ENCODE measurements at places on chromosomes 11 and 22.

DNA sequence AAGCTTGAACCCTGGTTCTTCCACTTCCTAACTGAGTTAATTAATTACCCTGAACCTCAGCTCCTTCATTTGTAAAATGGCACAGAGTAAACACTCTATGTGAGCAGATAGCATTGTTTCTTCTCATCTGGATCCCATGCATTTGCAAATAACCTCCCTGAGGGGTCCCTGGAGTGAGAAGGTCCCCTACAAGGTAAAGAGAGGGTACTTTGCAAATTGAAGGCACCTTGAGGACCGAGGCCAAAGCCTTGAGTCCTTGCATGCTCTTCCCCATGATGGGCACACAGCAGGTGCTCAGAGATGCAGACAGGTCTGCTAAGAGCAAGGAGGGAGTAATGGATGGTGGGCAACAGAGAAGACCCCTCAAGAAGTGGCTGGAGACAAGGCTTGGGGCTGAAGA lies 33.2 kb downstream of the OTOG start:
- H3K27me3 ChIP-seq = peaks cover 12% of the 10 kb centered on the region
- no peak for ATAC-seq
- no peaks in the 10 kb centered on the region for H3K36me3 ChIP-seq
- H3K4me1 ChIP-seq = no peaks in the 10 kb centered on the region
- H3K27ac ChIP-seq = no peak overlapping the region

DNA sequence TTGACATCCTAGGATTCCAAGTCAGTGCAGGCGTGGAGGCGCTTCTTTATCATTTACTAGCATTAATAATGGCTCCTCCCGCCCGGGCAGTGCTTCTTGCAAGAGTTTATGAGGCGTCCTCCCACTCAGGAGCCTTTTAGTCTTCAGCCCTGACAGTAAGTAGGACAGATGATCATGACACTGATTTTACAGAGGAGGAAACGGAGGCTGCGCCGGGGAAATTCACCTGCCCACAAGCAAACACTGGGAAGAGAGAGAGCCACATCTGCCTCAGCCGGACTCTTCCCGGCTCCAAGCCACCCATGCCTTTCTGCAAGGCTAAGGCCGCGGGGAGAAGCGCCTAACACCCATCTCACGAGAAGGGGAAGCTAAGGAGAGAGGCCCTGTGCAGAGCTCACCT lies 35.9 kb downstream of the KIAA0930 start:
- H3K36me3 ChIP-seq = peaks cover 48% of the 10 kb centered on the region
- no peak overlapping the region for H3K4me3 ChIP-seq
- H3K27ac ChIP-seq = no peak overlapping the region
- H3K27me3 ChIP-seq = no peaks in the 10 kb centered on the region
- peaks cover 7% of the 10 kb centered on the region for H3K4me1 ChIP-seq

DNA sequence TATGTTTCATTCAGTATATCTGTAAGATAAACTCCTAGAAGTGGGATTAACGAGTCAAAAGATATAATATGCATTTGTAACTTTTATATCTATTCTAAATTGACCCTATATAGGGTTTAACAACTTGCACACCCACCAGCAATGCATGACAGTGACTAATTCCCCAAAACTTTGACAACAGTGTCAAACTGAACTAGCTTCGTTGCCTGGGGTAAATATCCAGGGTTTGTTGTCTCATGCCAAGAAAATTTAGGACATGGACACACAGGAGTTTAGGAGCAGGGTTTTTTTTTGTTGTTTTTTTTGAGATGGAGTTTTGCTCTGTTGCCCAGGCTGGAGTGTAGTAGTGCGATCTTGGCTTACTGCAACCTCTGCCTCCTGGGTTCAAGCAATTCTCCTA lies 5.1 kb downstream of the SNU13 start:
- H3K4me3 ChIP-seq = no peak overlapping the region
- peaks cover 42% of the 10 kb centered on the region for H3K4me1 ChIP-seq

- no peaks in the 10 kb centered on the region for H3K36me3 ChIP-seq
- H3K4me1 ChIP-seq = peaks cover 22% of the 10 kb centered on the region
- peak overlapping the region; percentile 86 for H3K27ac ChIP-seq
- no peaks in the 10 kb centered on the region for H3K27me3 ChIP-seq
Measured at GRCh38 chr11:107928767-107929507, 689 bp downstream of the RAB39A start.

DNA sequence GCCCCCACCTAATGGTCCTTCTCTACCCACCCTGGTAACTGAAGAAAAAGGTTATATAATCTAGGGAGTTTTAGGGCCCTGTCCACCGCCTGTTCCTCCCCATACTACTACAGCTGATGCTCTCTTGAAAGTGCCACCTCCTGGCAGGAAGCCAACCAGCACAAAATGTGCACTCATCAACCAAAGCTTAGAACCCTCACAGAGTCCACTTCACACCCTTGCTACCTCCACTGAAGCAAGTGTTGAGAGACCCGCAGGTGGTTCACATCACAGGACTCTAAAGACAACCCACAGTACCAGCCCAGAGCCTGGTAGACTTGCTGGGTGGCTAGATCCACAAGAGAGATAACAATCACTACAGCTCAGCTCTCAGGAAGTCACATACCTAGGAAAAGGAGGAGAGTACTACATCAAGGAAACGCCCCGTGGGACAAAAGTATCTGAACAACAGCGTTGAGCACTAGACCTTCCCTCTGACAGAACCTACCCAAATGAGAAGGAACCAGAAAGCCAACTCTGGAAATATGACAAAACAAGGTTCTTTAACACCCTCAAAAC lies 17.5 kb upstream of the OR10W1 start:
- H3K4me3 ChIP-seq = no peak overlapping the region
- H3K36me3 ChIP-seq = no peaks in the 10 kb centered on the region
- H3K27ac ChIP-seq = no peak overlapping the region
- no peak for ATAC-seq

- H3K27me3 ChIP-seq = no peaks in the 10 kb centered on the region
- H3K36me3 ChIP-seq = no peaks in the 10 kb centered on the region
- ATAC-seq = no peak
- H3K27ac ChIP-seq = no peak overlapping the region
- H3K4me3 ChIP-seq = no peak overlapping the region
Measured at GRCh38 chr11:25730230-25730629, 601.7 kb upstream of the ANO3 start.

- no peak for ATAC-seq
- H3K36me3 ChIP-seq = no peaks in the 10 kb centered on the region
- peaks cover 16% of the 10 kb centered on the region for H3K4me1 ChIP-seq
Measured at GRCh38 chr22:45600790-45601730, 70.6 kb upstream of the ATXN10 start.

DNA sequence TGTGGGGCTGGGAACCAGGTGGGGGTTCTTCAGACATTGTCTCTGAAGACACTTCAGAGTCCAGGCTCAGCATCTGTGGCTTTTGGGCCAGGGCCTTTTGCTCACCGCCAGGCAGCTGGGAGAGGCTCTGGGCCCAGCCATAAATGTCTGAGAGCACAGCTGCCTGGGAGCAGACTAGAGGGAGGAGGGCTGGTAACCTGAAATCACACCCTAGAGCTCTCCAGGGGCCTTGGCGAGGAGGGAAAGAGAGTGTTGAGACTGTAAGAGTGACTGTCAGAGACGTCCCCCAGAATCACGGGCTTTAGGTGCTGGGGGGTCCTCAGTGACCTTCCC lies 4.1 kb downstream of the TRABD start:
- peak overlapping the region; percentile 97 for H3K27ac ChIP-seq
- H3K36me3 ChIP-seq = peaks cover 11% of the 10 kb centered on the region
- peaks cover 2% of the 10 kb centered on the region for H3K27me3 ChIP-seq
- H3K4me3 ChIP-seq = peak overlapping the region; percentile 87
- no peak for ATAC-seq

GRCh38 chr11:115778928-115779650 lies 274.9 kb upstream of the CADM1 start:
- no peak overlapping the region for H3K27ac ChIP-seq
- no peak overlapping the region for H3K4me3 ChIP-seq
- no peaks in the 10 kb centered on the region for H3K27me3 ChIP-seq
- no peaks in the 10 kb centered on the region for H3K36me3 ChIP-seq
- no peak for ATAC-seq

GRCh38 chr22:42475122-42475521 lies 42.9 kb upstream of the NFAM1 start:
- H3K36me3 ChIP-seq = no peaks in the 10 kb centered on the region
- no peak for ATAC-seq
- no peak overlapping the region for H3K27ac ChIP-seq
- H3K4me3 ChIP-seq = no peak overlapping the region
- H3K4me1 ChIP-seq = peaks cover 16% of the 10 kb centered on the region

GRCh38 chr22:50219800-50220602 lies 19.2 kb downstream of the SELENOO start:
- H3K4me1 ChIP-seq = peaks cover 3% of the 10 kb centered on the region
- H3K27ac ChIP-seq = no peak overlapping the region
- peaks cover 70% of the 10 kb centered on the region for H3K36me3 ChIP-seq
- H3K4me3 ChIP-seq = no peak overlapping the region

DNA sequence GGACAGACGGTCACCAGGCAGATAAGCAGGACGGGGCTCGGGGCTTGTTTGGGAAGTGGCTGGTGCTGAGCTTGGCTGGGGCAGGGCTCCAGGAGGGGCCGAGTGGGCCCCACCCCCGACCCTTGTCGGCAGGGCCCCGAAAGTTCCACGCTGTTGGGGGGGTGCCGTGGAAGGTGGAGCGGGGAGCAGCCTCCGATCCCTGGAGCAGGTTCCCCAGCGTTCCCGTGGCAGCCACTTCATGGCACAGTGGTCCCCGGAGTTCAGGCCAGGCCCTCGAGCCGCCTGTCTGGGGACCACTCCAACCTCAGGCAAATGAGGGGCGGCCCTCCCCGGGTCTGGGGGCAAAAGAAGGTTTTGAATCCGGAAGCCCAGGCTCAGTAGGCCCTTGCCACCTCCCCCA lies 46.7 kb upstream of the PPARA start:
- H3K4me3 ChIP-seq = no peak overlapping the region
- ATAC-seq = no peak
- H3K27ac ChIP-seq = no peak overlapping the region
- no peaks in the 10 kb centered on the region for H3K4me1 ChIP-seq

GRCh38 chr22:39148727-39149535 lies 3.5 kb downstream of the CBX7 start:
- H3K4me3 ChIP-seq = peak overlapping the region; percentile 39
- ATAC-seq = peak; percentile 24
- peaks cover 9% of the 10 kb centered on the region for H3K27me3 ChIP-seq
- H3K4me1 ChIP-seq = peaks cover 76% of the 10 kb centered on the region

DNA sequence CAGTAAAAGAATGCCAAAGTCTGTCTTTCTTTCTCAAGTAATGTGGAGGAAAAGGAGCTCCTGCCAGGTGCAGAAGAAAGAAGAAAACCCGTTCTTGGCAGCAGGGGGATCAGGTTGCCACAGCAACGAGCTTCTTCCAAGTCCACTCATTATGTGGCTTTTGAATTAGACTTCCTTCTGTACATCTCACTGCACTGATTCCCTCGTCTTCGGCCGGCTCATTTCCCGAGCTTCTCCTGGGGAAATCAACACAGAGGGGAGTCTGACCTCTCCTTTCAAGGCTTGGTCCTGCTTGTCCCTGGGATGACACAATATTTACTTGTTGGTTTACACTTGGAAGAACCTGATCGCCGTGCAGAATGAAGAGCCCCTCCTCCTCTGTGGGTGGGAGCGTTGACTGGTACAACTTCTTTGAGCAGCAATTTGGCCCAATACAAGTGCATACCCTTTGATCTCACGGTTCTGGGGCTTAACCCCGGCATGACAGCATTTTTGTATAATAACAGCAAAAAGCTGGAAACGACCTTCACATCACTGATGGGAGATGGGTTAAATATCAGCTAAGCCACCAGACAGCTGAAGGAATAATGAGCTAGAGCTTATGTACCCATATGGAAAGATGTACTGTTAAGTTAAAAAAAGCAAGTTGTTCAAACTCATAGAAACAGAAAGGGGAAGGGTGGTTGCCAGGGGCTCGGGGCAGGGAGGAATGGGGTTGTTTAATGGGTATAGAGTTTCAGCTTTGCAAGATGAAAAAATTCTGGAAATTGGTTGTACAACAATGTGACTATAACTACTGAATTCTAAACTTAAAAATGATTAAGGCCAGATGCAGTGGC lies 35.4 kb downstream of the MCHR1 start:
- no peak for ATAC-seq
- no peak overlapping the region for H3K27ac ChIP-seq
- no peaks in the 10 kb centered on the region for H3K36me3 ChIP-seq
- H3K4me3 ChIP-seq = no peak overlapping the region
- H3K27me3 ChIP-seq = peaks cover 13% of the 10 kb centered on the region
- peaks cover 7% of the 10 kb centered on the region for H3K4me1 ChIP-seq

- peaks cover 46% of the 10 kb centered on the region for H3K4me1 ChIP-seq
- peak overlapping the region; percentile 81 for H3K4me3 ChIP-seq
- H3K27me3 ChIP-seq = no peaks in the 10 kb centered on the region
Measured at GRCh38 chr11:74749965-74750296, 1.3 kb downstream of the RNF169 start.

GRCh38 chr11:100469835-100470234 lies 217.3 kb upstream of the ARHGAP42 start:
- H3K27ac ChIP-seq = no peak overlapping the region
- H3K4me3 ChIP-seq = no peak overlapping the region
- no peaks in the 10 kb centered on the region for H3K4me1 ChIP-seq

DNA sequence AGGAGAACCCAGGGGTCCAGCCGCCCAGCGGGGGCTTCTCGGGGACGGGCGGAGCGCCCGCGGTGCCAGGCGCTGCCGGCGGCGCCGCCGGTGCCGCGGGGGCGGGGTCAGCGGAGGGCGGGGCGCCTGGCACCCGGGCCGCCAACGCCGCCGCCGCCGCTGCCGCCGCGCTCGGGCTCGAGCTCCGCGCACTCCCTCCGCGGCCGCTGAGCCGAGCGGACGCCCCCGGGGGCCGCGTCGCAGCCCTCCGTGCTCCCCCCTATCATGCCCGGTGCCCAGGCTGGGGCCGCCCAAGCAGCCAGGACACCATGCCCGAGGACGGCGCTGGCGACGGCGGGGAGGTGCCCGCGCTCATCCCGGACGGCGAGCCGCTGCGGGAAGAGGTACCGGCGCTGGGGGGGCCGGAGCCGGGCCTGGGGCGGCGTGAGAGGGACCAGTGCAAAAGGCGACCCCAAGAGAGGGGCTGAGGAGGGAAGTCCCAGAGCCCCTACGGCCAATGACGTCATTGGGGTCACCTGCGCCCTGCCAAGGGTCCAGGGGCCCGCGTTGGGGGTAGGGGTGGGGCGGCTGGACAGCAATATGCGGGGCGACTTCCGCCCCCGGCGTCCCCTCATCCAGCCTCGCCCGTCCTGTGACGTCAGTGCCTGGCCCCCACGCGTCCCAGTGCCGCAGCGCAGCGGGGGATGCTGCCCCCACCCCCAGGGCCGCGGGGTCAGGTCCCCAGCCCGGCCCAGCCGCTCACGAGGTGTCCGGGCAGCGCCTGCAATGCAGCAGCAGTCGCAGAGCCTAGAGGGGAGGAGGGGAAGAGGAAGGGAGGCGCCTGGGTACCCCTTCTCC lies at the start of gene TMEM151A:
Gene TMEM151A, plus strand, starts transcription at position 189 of the 837 bp plus-strand sequence. Its CDS starts 120 bp downstream, at position 309.
- H3K36me3 ChIP-seq = no peaks in the 10 kb centered on the region
- H3K4me1 ChIP-seq = peaks cover 41% of the 10 kb centered on the region
- no peak for ATAC-seq
- no peak within 1 kb of the TSS for H3K27ac ChIP-seq
- H3K4me3 ChIP-seq = peak within 1 kb of the TSS; percentile 11
- peaks cover 39% of the 10 kb centered on the region for H3K27me3 ChIP-seq

DNA sequence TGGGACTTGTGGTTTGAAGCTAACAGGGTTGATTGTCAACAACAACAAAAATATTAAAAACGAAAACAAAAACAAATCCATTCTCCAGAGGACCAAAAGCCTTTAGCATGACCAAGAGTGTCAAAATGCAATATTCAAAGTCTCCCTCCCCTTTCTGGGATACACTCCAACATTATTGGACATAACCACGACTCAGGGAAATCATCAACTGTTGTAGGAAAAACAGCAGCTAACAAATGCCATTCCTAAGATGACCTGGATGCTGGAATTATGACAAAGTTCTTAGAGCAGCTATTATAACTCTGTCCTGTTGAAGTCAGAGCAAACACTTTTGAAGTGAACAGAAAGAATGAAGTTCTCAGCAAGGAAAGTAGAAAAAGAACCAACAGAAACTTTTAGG lies 143.0 kb downstream of the TMEM135 start:
- no peak overlapping the region for H3K27ac ChIP-seq
- no peak overlapping the region for H3K4me3 ChIP-seq
- H3K27me3 ChIP-seq = no peaks in the 10 kb centered on the region
- peaks cover 53% of the 10 kb centered on the region for H3K36me3 ChIP-seq

Data from stimulated activated memory B cell treated with anti-CD40 and anti-IgM and Interleukin-4, amounts not matched to agents 10 μg/mL and 1 μg/mL and 100 μg/mL, for 72 hours (primary cell).